ENCODE measurements at places on chromosomes 7 and 10. TPM values are rescaled to one million over a fixed set of nuclear protein-coding genes. Genes with fewer than 3 reads are reported as not detected.

The ABCB1 gene
- 2.9 TPM for total RNA-seq

The CHST3 gene
- total RNA-seq, result 26.0 TPM

The ADCYAP1R1 gene
- total RNA-seq, result 12.0 TPM

The AKR1C4 gene
- not detected for total RNA-seq

The LRGUK gene
- total RNA-seq, result 2.9 TPM

The DEPP1 gene
- total RNA-seq, result 155 TPM

The SYT15 gene
- total RNA-seq, result 5.4 TPM

The KCP gene
- total RNA-seq, result 1.2 TPM

The FAM25G gene
- total RNA-seq, result not detected

- H3K27me3 ChIP-seq, result no peaks in the 10 kb centered on the region
- DNase-seq, result no peak
- no peak overlapping the region for H3K4me3 ChIP-seq
- no peaks in the 10 kb centered on the region for H3K36me3 ChIP-seq
- H3K4me1 ChIP-seq, result no peaks in the 10 kb centered on the region
- no peak overlapping the region for H3K27ac ChIP-seq
These were observed 27.0 kb upstream of the ABI1 start for GRCh38 chr10:26887611-26888215.

GRCh38 chr7:96481796-96482195, 159.9 kb upstream of the SLC25A13 start:
- H3K27me3 ChIP-seq, result no peaks in the 10 kb centered on the region
- DNase-seq, result no peak
- H3K36me3 ChIP-seq, result no peaks in the 10 kb centered on the region
- H3K4me3 ChIP-seq, result no peak overlapping the region
- no peaks in the 10 kb centered on the region for H3K4me1 ChIP-seq

GRCh38 chr10:68899186-68899745, 1.8 kb upstream of the DDX50 start:
- no peak overlapping the region for H3K4me3 ChIP-seq
- DNase-seq, result no peak
- H3K27ac ChIP-seq, result no peak overlapping the region
- H3K36me3 ChIP-seq, result no peaks in the 10 kb centered on the region
- peaks cover 36% of the 10 kb centered on the region for H3K4me1 ChIP-seq

- no peaks in the 10 kb centered on the region for H3K4me1 ChIP-seq
- H3K4me3 ChIP-seq, result no peak overlapping the region
- H3K27ac ChIP-seq, result no peak overlapping the region
- H3K27me3 ChIP-seq, result no peaks in the 10 kb centered on the region
These were observed 83.2 kb upstream of the SFMBT2 start for GRCh38 chr10:7493996-7494395.

DNA sequence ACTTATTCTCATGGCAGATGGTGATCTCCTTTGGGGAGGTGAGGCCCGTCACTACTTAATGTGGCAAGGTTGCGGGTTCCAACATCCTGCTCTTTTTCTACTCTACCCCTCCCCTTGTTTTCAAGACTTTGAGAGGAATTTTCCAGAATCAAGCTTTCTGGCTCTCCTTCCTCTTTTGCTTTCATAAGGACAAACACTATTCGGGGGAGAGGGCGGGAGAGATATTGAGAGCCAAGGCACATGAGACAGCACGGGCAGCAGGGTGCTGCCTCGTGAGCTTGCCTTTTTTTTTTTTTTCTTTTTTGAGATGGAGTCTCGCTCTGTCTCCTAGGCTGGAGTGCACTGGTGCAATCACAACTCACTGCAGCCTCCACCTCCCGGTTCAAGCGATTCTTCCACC, 6.9 kb upstream of the PFKFB3 start:
- no peaks in the 10 kb centered on the region for H3K36me3 ChIP-seq
- no peak for DNase-seq
- no peak overlapping the region for H3K4me3 ChIP-seq
- no peaks in the 10 kb centered on the region for H3K27me3 ChIP-seq
- peaks cover 30% of the 10 kb centered on the region for H3K4me1 ChIP-seq
- peak overlapping the region; percentile 81 for H3K27ac ChIP-seq

- H3K4me3 ChIP-seq, result no peak overlapping the region
- no peak overlapping the region for H3K27ac ChIP-seq
- no peaks in the 10 kb centered on the region for H3K36me3 ChIP-seq
- DNase-seq, result no peak
These were observed 71.7 kb downstream of the TMEM178B start for GRCh38 chr7:141145630-141145982.

- no peak for DNase-seq
- no peak overlapping the region for H3K4me3 ChIP-seq
These were observed 17.8 kb upstream of the MAGI2 start for GRCh38 chr7:79471283-79471682.

- H3K4me1 ChIP-seq, result peaks cover 11% of the 10 kb centered on the region
- H3K27ac ChIP-seq, result no peak overlapping the region
- DNase-seq, result no peak
- no peaks in the 10 kb centered on the region for H3K36me3 ChIP-seq
- no peaks in the 10 kb centered on the region for H3K27me3 ChIP-seq
These were observed 80.0 kb downstream of the ZNF277 start for GRCh38 chr7:112286250-112287086.

DNA sequence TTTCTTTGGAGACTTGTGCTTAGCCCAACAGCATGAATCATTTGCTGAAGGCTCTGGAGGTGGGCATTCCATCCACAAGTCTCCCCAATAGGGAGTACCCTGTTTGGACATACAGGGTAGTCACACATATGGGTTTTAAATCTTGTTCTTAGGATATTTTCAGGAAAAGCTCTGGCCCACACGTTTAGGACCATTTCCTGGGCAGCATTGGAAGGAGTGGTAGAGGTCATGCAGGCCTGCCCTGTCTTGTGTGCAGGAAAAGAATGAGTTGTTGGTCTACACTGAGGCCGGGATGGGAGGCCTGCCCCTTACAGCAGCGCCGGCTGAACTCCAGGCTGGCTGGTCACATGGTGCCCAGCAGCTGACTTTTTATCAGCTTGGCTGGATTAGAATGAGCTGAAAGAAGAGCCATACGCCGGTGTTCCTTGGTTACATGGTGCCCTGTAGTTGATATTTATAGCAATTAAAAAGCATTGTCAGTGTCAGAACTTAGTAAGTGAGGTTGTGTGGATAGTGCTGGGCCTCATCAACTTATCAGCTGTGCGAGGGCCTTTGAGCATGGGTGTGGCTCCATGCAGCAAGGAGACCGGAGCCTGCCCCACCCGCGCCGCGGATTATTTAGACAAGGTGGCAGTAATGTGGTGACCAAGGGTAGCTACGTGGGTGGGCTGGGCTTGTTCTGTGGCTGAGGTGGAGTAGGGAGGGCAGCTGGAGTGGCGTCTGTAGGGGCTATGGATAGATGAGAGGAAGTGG, 28.6 kb downstream of the OGDH start:
- H3K4me1 ChIP-seq, result peaks cover 89% of the 10 kb centered on the region
- H3K4me3 ChIP-seq, result no peak overlapping the region
- H3K27ac ChIP-seq, result peak overlapping the region; percentile 69
- DNase-seq, result no peak
- peaks cover 7% of the 10 kb centered on the region for H3K36me3 ChIP-seq
- H3K27me3 ChIP-seq, result no peaks in the 10 kb centered on the region

GRCh38 chr10:92122941-92123450, 167.9 kb downstream of the CPEB3 start:
- no peaks in the 10 kb centered on the region for H3K27me3 ChIP-seq
- no peak for DNase-seq
- H3K27ac ChIP-seq, result no peak overlapping the region
- H3K4me1 ChIP-seq, result peaks cover 45% of the 10 kb centered on the region

DNA sequence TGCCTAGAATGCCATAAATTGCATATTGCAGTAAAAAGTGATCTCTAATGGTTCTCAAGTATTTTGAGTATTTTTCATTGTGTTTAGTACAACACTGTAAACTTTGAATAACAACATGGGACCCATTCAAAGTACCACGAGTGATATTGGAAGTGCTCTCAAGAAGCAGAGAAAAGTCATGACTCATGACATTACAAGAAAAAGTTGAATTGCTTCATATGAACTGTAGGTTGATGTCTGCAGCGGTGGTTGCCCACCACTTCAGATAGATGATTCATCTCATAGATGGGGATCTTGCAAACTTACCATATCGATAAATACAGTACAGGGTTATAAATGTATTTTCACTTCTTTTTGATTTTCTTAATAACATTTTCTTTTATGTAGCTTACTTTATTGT, 33.9 kb downstream of the ENTPD1 start:
- H3K27ac ChIP-seq, result no peak overlapping the region
- no peaks in the 10 kb centered on the region for H3K27me3 ChIP-seq
- H3K4me1 ChIP-seq, result peaks cover 24% of the 10 kb centered on the region
- no peak for DNase-seq

- H3K27ac ChIP-seq, result no peak overlapping the region
- H3K4me3 ChIP-seq, result no peak overlapping the region
- H3K27me3 ChIP-seq, result no peaks in the 10 kb centered on the region
- H3K36me3 ChIP-seq, result no peaks in the 10 kb centered on the region
- DNase-seq, result no peak
- H3K4me1 ChIP-seq, result peaks cover 4% of the 10 kb centered on the region
These were observed 136.4 kb downstream of the RPS24 start for GRCh38 chr10:78170026-78170475.

GRCh38 chr10:95478935-95479334, 82.2 kb downstream of the SORBS1 start:
- peaks cover 44% of the 10 kb centered on the region for H3K4me1 ChIP-seq
- no peaks in the 10 kb centered on the region for H3K36me3 ChIP-seq
- H3K27me3 ChIP-seq, result no peaks in the 10 kb centered on the region
- no peak overlapping the region for H3K4me3 ChIP-seq

GRCh38 chr7:55365675-55366460, 731 bp downstream of the LANCL2 start:
- no peaks in the 10 kb centered on the region for H3K27me3 ChIP-seq
- peaks cover 20% of the 10 kb centered on the region for H3K4me1 ChIP-seq
- DNase-seq, result no peak
- no peaks in the 10 kb centered on the region for H3K36me3 ChIP-seq
- H3K27ac ChIP-seq, result peak overlapping the region; percentile 94

DNA sequence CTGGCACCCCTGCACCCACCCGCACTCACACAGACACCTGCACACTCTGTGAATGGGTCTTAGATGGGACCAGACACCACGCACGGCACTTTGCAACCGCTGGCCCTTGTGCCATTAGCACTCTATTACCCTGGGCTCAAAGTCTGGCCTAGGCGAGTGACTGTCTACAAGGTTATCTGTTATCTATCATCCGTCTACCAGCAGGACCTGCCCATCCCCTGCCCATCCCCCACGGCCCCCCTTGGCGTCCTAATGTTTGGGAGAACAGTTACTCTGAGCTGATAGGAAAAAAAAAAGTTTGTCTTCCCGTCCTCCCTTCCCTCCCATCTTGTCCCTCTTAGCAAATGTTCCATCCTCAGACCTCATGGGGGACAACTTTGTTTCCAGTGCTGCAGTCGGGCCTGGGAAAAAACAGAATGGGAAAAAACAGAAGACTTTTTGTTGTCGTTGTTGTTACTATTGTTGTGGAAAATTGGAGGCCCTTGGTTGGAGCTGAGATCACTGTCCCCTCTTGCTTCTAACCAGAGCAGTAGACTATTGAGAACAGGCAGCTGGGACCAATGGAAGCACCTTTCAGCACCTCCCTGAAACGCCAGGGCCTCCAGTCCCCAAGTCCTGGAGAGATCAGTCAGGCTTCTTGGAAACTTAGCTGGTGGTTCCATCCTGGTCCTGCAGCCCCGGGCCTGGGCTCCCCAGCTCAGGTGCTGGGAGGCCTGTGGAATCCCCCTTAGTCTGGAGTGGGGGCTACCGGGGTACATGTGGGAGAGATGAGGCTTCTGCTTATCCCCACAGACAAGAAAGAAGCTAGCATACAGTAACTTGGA, 12.2 kb downstream of the UNCX start:
- no peak overlapping the region for H3K4me3 ChIP-seq
- H3K27me3 ChIP-seq, result peaks cover 58% of the 10 kb centered on the region
- H3K27ac ChIP-seq, result no peak overlapping the region
- H3K36me3 ChIP-seq, result no peaks in the 10 kb centered on the region
- DNase-seq, result no peak

DNA sequence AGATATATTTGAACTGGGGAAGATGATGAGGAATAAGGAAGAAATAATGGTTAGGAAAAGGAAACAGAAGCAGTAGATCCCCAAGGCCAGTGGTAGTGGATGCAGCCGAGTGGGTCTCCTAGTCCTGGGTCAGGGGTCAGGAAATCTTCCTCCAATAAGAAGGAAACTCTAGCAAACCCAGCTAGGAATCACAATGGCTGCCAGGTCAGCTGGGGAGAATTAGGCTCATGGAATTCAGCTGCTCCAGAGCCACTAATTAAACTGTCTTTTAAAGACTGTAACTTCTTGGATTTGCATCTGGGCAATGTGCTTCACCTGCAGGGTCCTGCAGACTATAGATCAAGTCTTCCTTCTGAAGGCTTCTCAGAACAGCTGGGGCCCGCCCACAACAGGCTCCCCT, 644.4 kb downstream of the KCNMA1 start:
- no peak overlapping the region for H3K4me3 ChIP-seq
- DNase-seq, result no peak
- no peaks in the 10 kb centered on the region for H3K27me3 ChIP-seq
- H3K4me1 ChIP-seq, result peaks cover 24% of the 10 kb centered on the region
- H3K27ac ChIP-seq, result no peak overlapping the region
- no peaks in the 10 kb centered on the region for H3K36me3 ChIP-seq

- H3K4me1 ChIP-seq, result no peaks in the 10 kb centered on the region
- DNase-seq, result no peak
- no peaks in the 10 kb centered on the region for H3K36me3 ChIP-seq
- H3K27me3 ChIP-seq, result no peaks in the 10 kb centered on the region
These were observed 163.1 kb downstream of the PPP1R17 start for GRCh38 chr7:31850066-31850465.

DNA sequence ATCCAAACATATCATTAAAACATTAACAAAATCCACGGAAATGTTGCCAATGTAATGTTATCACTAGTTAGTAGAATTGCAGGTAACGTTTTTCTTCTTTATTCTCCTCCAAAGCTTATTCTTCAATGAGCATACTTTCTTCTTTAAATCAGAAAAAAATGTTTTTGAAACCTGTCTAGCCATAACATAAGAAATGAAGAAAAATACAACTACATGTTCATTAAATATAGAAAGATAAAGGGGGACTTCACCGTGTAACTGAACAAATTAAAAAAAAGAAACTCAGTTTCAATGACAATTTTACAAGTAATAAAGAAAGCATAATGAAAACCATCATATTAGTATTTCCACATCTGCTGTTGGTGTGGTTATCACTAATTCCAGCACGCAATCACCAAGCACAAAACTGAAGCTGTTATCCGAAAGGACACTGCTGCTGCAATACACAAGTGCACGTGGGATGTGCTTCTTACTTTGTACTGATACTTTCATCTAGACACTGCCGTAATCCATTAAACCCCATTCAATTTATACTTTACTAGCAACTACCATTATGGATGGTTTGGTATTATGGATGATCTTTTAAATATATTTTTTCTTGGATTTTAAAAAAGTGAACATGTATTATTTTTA, 9.6 kb downstream of the ESYT2 start:
- H3K27me3 ChIP-seq, result no peaks in the 10 kb centered on the region
- no peak for DNase-seq
- H3K36me3 ChIP-seq, result no peaks in the 10 kb centered on the region
- no peak overlapping the region for H3K27ac ChIP-seq
- H3K4me3 ChIP-seq, result no peak overlapping the region
- peaks cover 74% of the 10 kb centered on the region for H3K4me1 ChIP-seq
